Stimulated activated CD8-positive, alpha-beta memory T cell treated with anti-CD3 and anti-CD28 coated beads, Interleukin-4, amount 100 ng/mL, for 24 hours (primary cell): ENCODE measurements at places on chromosomes 3 and 15.
A peak's percentile ranks its signal among the peaks of the same experiment; 100 is the strongest.

DNA sequence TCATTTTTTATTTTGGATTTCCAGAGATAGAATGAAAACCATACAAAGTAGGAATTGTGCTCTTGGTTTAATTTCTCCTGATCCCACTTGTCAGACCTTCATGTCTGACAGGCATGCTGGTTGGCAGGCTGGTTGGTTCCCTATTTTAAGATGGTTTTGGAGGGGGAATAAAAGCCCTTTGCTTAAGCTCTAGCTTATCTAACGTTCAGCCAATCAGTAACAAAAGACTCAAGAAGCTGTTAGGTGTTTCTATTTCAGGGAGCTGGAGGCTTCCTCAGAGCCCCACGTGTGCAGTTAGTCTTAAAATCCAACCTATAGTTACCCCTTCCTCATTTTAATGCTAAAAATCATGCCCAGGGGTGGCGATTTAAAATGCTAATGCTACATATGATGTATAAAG lies 40.5 kb upstream of the XIRP1 start:
- DNase-seq = no peak

GRCh38 chr3:125141596-125142419 lies 70.7 kb downstream of the SLC12A8 start:
- peak; percentile 67 for DNase-seq

DNA sequence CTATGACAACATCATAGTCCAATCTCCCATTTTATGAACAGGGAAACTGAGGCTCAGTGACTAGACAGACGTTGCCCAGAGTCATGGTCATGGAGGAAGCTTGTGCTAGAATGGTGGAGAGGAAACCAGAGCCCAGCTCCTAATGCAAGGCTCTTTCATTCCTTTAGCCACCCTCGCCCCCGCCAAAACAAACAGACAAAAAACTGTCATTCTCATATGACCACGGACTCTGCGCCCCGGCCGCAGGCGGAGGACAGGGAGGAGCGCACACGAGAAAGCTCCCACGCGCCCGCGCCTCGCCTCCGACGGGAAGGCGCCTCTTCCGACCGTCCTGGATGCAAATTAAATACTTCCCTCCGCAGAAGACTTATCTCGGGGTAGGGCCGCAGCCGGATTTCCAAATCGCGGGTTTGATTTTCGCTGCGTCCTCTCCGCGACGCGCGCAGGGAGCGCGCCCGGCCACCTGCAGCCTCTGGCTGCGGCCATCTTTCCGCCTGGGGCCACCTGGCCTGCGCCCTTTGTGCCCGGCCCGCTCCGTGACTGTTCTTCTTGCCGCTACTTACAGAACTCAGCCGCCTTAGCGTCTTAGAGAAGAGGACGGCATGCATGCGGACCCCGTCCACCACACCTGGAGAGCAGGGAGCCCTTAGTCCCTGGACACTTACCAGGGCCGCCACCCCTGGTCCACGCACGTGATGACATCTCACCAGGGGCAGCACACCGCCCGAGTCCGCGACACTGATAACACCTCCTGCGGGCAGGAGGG lies 670 bp upstream of the ATP13A3 start:
- peak; percentile 20 for DNase-seq

DNA sequence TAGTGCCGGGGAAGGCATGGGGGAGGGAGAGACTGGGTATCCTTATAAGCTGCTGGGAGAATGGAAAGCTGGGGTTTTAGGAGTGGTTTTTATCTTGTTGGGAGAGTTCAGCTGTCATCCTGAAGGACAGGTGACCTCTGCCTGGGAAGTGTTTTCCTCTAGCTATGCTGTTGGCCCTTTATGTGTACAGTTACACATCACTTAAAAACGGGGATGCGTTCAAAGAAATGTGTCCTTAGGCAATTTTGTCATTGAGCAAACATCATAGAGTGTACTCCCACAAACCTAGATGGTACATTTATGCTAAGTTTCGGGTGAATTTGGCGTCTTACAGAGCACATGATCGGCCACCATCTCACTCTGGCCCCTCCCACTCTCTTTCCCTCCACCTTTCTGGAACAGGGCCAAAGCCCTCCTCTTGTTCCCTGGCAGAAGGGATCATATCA lies 164.3 kb upstream of the NUDT16 start:
- DNase-seq = no peak

DNA sequence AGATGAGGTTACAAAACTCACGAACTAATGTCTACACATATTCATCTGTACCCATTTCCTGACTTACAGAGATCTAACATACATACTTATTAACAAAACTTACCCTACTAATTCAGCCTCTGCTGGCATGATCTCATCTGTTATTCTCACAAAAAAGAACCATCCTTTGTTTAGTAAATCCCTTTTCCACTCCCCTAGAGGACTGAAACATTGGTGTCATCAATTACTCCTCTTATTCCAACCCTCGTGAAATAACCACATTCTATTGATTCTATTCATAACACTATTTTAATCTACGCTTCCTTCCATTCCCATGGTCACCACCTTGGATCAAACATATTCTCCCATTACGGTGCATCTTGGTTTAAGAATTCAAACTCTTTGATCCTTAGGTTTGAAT lies 505.9 kb downstream of the SI start:
- no peak for DNase-seq

- no peak for DNase-seq
These were observed 3.6 kb downstream of the ONECUT1 start for GRCh38 chr15:52786436-52787122.

DNA sequence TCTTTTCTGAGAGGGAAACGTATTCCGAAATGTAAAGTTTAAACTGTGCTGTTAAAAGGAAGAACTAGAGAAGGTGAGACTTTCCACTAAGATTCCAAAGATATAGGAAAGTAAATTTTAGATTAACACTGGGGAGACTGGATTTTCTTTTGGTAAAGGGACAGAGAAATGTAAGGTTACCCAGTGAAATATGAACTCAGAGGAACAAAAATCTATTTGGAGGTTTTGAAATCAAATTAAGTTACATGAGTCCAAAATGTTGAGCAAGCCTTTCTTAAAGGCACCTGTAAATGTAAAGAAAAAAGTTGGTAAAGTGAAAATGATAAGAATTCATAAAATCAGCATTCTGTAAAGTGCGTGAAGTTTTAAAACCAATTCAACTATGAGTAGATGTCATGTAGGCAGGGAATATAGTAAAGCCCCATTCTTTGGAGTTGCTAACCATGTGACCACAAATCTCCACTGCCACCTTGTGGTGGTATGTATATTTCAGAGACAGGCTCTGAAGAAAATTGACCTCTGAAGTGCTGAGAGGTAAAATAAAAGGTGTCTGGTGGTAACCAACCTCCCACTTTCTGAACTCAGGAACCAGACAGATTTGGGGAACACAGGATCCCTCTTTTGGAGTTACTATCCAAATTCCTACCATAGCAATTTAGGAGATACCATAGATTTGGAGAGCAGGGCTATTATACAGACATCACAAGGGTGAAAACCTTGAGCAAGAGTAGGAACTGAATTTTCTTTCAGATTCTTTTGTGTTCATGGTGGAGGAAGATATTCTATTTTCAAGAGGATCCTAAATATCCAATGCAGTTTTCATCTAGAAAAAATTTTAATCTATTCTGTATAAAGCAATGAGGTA lies 215.3 kb downstream of the ROBO2 start:
- DNase-seq = no peak
